Right forelimb (tissue), 1 donor: ENCODE measurements at places on chromosomes 12 and 14.
A peak's percentile ranks its signal among the peaks of the same experiment; 100 is the strongest.

DNA sequence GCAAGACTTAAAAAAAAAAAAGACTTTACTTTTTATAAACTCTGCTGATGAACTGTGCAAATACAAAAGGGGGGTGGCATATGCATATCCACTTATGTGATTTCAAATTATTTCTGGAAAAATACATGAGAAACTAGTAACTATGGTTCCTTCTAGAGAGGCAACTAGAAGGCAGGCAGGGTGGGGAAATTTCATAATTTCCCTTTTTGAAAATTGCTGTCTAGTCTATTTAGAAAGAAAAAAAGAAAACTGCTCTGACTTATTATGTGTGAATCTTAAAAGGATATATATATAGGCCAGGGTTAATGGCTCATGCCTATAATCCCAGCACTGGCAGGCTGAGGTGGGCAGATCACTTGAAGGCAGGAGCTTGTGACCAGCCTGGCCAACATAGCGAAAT is 42.3 kb downstream of the ANAPC7 start:
- no peak for DNase-seq

DNA sequence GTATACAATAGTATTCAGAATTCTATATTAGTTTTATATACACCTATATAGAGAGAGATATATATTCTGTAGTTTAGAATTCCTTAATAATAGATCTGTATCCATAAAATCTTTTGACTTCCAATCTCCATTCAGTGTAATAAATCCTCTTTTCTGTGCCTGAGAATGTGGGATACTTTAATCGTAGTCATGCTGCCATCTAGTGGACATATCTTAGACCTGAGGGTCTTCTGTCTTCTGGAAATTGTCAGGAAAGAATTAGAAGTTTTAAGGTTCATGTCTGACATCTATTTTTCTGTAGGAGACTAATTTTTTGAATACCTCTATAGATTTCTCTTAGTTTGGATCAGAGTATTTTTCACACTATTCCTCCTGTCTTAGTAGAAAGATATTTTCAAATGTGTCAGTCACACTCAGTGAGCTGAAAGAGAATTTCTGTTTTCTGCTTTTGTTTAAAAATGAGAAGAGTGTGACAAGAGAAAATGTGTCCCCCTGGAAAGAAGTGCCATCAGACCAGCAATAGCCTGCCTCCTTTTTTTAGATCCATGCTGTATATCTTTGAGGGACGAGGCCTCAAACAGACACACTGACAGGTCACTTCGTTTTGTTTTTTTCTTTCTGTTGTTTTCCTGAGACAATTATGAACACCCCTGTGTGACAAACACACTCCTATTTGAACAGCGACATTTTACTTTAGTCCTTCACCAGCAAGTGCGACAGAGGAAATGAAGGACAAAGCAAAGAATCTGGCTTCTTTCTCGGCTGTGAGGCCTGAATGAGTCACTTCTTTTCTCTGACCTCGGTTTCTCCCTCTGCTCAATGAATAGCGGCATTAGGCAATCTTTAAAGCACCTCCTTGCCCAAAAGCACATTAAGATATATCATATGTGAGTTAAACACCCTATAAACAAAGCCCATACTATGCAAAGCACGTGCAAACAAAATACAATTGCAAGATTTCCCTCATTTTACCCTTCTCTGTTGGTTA is 96.3 kb downstream of the GALC start:
- DNase-seq = no peak

DNA sequence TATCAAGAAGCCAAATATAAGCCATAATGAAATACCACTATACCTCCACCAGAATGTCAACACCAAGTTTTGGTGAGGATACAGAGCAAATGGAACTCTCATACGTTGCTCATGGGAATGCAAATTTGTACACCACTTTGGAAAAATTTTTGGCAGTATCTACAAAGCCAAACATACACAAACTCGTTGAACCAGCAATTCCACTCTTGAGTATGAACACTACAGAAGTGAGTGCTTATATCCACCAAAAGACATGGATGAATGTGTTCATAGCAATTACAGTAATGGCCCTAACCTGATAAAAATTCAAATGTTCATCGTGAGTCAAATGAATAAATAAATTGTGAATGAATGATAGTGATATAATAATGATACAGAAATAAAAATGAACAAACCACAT is 24.8 kb downstream of the C12orf71 start:
- no peak for DNase-seq

DNA sequence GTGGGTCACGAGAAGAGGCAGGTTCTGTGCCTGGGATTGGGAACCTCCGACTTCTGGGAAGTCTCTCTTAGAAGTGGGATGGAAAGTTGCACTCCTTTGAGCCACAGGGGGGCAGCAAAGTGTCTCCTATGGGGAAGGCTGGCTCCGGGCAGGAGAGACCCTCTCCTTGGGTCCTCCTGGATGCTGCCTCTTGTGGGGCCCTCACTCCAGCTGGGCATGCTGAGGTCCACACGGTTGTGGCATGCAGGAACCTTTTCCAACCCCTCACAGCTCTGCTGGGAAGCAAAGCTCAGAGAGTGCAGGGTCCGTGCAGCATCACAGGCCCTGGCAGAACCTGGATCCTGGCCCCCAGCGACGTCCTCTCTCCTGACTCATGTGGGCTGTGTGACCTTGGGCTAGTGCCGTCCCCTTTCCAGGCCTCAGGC is 17.4 kb downstream of the SDSL start:
- peak; percentile 60 for DNase-seq

DNA sequence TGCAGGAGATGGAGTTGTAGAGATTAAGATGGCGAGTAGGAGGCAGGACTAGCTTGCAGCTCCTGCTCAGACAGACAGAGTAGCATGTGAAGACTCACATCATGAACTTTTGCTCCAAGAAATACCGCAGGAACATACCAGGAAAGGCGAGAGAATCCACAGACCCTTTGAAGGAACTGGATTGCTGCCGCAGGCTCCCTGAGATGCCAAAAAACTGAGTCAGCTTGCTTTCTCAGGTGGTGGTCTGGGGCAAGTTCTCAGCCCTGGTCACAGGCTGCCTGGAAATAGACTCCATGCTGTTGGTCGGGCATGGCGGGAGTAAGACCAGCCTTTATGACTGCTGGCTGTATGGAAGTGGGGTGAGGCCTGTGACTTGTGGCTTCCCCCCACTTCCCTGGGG is 163.6 kb upstream of the NAV3 start:
- no peak for DNase-seq

- DNase-seq = no peak
These were observed 17.1 kb upstream of the SERPINA1 start for GRCh38 chr14:94405486-94405885.

DNA sequence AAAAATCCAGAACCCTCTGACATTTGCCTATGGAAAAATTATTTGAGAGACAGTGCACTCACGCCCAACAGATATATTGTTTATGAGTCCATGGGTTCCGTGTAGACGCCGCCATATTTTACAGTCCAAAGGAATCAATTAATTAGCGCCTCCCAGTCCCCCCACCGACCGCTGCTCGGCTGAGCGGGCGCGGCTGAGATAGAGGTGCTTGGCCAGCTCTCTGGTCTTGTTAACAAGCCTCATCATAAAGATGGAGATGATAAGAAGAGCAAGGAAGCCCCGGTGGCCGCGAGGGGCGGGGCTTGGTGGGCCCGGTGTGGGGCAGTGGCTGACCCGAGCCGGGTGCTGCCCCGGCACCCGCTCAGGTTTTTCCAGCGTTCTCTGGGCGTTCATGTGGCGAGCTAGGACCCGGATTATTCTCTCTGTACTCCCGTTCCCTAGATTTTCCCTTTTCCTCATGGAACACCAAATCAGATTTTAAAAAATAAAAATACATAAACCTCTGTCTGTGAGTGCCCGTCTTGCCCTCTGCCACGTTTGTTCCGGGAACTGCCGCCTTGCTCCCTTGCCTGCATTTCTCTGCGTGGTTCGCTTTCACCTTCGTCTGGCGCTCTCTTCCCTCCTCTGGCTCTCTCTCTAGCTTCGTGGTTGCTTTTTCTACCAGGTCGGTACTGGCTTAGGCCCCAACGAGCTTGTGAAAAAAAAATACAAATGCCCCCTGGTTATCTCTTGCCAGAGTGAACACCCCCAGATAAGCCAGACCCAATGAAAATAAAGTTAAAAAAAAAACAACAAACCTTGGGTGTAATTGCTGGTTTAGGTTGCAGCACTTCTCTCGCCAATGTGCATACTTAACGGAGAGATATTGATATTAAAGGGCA is 9.0 kb downstream of the HOXC12 start:
- DNase-seq = no peak

DNA sequence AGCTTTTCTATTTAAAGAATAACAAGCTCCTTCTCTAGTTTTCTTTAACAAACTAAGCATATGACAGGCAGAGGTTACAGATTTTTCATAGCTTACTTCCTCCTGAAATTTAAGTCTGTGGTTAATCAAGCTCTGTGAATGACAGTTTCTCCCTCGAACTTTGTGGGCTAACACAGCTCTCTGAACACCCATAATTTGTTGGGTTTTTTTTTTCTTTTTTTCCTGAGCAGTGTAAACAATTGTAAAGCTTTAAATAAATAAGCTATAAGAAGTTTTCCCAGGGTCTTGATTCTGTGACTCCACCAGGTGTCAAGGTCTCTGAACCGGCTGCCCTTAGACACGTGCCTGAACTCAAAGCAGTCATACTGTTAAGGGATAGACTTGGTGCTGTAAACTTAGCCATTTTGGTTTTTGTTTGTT is 128.1 kb upstream of the AMIGO2 start:
- DNase-seq = no peak
